ENCODE measurements at places on chromosomes 13 and 19. TPM values are rescaled to one million over a fixed set of nuclear protein-coding genes. Genes with fewer than 3 reads are reported as not detected.

DNA sequence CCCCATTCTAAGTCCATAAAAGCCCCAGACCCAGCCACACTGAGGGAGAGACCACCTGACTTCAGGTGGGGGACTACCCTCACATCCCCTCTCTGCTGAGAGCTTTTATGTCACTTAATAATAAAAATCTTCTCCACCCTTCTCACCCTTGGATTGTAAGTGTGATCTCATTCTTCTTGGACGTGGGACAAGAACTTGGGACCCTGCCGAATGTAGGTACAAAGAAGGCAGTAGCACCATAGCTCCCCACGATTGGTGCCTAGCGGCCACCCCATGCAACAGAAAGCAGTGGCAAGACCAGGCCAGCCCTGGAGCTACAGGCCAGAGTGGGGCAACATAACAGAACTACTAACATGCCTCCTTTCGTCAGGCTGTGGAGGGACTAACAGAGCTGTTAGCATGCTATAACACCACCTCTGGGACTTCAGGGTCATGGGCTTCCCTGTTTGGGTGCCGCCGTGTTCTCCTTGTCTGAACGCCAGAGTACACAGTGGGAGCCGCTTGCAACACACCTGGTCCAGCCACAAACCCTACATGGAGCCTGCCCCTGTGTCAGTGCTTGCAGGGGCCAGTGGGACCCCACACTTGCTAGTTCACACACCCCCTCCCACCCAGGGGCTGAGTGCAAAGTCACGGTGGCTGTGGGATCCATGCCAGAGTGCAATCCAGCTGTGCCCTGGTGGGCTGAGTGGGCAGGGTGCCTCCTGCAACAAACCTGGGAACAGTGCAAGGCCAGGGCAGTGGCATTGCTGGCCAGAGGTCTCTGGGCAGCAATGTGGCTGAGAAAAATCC, 5.2 kb upstream of the FBXO17 start:
- no peak overlapping the region for H3K4me3 ChIP-seq
- H3K27ac ChIP-seq: no peak overlapping the region
- no peak for DNase-seq
- H3K36me3 ChIP-seq: no peaks in the 10 kb centered on the region
- peaks cover 3% of the 10 kb centered on the region for H3K4me1 ChIP-seq
- peaks cover 7% of the 10 kb centered on the region for H3K27me3 ChIP-seq

- no peak for DNase-seq
- H3K4me3 ChIP-seq: no peak overlapping the region
- no peaks in the 10 kb centered on the region for H3K27me3 ChIP-seq
- no peaks in the 10 kb centered on the region for H3K36me3 ChIP-seq
These were observed 386.3 kb downstream of the NDFIP2 start for GRCh38 chr13:79867254-79867653.

Gene NOVA2
- total RNA-seq: not detected

- H3K27ac ChIP-seq: no peak overlapping the region
- no peak overlapping the region for H3K4me3 ChIP-seq
- peak; percentile 40 for DNase-seq
- H3K27me3 ChIP-seq: peaks cover 54% of the 10 kb centered on the region
- no peaks in the 10 kb centered on the region for H3K36me3 ChIP-seq
These were observed 829 bp downstream of the KCNC3 start for GRCh38 chr19:50328224-50328872.

Data from natural killer cell (primary cell).